ENCODE measurements at places on chromosomes 12 and 14.

DNA sequence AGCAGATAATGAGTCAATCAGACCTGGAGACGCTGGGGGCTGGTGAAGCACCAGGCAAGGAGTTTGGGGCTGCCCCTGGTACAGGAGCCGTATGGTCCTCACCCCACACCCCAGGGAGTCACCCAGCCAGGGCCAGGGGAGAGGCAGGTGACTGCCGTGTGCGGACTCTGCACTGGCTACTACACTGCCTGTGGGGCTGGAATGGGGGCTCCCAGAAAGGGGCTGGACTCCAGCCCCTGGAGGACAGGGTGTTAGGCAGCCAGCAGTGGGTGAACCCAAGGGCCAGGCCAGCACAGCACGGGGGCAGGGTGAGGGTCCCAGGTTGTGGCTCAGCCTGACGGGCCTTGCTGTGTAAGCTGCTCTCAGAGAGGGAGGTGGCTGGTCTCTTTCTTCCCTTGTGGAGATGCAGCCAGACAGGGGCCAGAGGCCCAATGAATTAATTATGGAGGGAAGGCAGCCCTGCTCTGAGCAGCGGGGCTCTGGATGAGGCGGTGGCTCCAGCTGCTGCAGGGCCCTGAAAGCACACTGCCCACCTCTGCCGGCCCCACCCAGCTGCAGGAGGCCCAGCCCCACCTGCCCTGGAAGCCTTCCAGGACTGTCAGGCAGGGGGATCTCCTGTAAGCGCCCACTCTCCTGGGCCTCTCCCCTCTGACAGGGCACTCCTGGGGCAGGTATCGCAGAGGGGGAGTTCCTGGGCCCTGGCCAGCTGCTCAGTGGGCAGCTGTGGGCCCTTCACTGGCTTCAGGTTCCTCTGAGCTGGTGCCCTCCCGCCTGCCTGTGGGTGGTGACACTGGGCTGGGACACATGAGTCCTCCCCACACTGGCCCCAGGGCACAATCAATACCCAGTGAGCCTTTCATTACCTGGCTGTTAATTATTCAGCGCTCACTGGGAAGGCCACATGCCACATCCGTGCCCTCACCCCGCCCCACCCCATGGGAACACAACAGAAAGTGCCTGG is 142.5 kb upstream of the C14orf180 start:
- peak; percentile 41 for DNase-seq

GRCh38 chr12:110312581-110313360 is 31.7 kb downstream of the ATP2A2 start:
- no peak for DNase-seq

DNA sequence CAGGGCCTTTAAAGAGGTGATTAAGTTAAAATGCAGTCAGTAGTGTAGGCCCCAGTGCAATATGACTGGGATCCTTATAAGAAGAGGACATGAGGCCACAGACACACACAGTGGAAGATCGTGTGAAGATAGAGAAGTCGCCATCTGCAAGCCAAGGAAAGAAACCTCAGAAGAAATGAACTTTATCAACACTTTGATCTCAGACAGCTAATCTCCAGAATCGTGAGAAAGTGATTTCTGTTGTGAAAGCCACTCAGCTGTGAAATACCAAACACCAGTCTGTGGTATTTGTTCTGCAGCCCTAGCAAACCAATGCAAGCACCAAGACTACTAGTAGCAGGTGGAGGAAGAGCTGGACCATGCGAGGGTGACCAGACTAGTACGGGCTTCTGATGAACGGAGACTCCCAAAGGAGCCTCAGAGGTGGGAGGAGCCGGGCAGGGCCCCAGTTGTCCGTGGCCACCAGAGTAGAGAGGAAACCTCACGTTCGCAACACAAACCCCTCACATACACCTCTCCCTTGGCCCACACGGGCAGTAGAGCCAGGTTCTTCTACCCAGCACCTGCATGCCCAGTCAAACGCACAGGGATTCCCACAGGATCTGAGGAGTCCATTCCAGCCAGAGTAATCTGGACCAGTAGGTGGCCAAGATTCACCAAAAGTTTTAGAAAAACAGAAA is 243.0 kb downstream of the TTC8 start:
- DNase-seq: no peak

DNA sequence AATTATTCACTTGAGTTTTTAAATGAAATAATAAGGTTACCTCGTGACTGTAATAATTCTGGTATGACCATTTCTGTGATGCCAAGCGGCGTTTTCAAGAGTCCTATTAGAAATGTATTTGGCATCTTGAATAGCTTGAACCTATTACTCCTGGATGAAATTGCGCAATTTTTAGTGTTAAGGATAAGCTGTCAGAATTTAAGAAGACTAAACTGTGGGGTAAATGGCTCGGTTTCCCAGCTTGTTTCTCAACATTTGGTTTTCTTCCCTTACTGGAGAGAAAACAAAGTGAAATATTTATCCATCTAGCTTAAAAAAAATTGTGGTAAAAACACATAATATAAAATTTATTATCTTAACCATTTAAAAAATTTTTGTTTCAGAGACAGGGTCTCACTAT is 26.8 kb downstream of the PCNX1 start:
- DNase-seq: no peak

GRCh38 chr12:60263161-60263560 is 667.3 kb downstream of the SLC16A7 start:
- DNase-seq: no peak

DNA sequence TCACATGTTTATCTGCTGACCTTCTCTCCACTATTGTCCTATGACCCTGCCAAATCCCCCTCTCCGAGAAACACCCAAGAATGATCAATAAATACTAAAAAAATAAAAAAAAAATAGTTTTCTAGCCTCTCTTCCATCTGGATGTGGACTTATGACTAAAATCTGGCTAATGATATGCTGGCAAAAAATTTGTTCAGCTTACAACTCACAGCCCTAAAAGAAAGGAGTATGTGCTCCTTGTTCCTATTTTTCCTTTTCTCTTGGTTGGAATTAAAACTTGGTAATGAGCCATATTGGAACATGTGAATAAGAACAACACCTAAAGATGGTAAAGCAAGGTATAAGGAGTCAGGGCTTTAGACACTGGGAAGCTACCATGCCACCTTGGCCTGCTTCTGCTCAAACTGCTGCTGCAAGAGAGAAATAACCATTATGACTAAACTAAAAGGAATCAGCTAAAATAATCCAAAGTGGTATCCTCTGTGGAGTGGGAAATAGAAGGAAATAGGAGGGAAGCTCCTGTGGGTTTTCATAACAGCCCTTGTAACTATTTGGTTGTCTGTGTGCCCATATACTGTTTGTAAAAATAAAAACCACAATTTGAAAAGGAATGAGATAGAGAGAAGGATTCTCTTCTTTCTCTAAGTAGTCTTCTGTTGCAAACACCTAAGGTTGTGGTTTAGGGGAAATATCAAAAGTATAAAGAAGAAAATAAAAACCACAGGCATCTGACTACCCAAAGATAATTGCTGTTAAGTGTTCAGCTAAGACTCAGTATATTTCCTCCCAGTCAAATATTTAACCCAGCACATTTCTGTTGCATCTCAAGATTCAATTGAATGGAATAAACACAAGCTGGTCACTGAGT is 53.8 kb downstream of the SDR9C7 start:
- DNase-seq: no peak

- DNase-seq: no peak
Measured at GRCh38 chr12:62135553-62136200, 124.5 kb upstream of the USP15 start.

- no peak for DNase-seq
Measured at GRCh38 chr12:91984556-91984955, 161.1 kb downstream of the BTG1 start.

- no peak for DNase-seq
Measured at GRCh38 chr12:54393743-54394142, 9.2 kb upstream of the ZNF385A start.
